ENCODE measurements at places on chromosomes 7 and 10.

- peak; percentile 8 for DNase-seq
These were observed 1012.4 kb upstream of the C7orf33 start for GRCh38 chr7:147578196-147578595.

- DNase-seq: no peak
These were observed 55.6 kb downstream of the GRB10 start for GRCh38 chr7:50727072-50727471.

- no peak for DNase-seq
These were observed 116.9 kb upstream of the GDF10 start for GRCh38 chr10:47182934-47183703.

GRCh38 chr10:98425511-98426352, 10.8 kb upstream of the PYROXD2 start:
- DNase-seq: no peak

DNA sequence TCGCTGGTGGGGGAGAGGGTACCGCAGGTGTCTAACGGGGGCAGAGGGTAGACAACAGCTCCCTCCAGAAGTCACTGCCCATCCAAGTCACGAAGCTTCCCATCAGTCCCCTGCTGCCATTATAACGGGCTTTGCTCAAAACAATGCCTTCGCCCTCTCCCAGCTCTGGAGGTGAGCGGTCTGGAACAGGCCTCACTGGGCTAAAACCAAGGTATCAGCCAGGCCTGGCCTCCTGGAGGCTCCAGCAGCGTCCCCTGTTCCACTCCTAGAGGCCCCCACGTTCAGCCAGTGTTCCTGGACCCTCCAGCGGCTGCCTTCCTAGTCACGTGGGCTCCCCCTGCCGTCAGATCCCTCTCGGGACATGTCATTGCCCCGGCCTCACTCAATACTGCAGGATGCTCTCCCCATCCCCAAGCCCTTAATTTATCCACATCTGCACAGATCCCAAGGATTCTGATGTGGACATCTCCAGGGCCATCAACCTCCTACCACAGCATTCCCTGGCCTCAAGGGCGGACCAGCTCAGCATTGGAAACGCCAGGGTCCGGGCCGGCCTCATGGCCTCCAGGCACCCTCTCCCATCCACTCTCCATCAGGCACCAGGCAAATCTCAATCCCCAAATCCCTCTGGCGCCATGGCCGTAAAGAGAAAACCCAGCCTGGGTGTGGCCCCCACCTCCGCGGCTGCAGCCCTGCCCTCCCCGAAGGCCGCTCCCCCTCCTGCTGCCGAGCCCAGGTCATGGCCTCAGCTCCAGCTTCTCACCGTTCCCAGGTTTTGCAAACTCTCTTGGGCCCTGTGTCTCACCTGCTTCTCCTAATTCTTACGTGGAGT, 104.1 kb upstream of the FAM20C start:
- no peak for DNase-seq

DNA sequence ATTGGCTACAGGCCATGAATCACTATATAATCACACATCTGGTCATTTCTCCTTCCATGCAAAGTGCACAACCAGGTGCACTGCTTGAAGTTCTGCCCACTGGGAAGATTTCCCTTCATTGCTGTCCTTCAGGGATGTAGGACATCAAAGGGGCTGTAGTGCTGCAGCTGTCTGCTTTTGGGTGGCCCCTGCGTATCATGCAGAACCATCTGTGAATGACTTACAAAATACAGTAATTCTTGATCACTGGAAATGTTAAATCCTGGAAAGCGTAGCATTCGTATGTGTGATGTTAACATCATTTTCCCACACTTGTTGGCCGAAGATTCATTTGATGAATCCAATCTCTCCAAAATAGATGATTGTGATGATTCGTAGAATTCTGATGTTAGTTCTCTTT, 22.4 kb downstream of the AKR1C3 start:
- DNase-seq: no peak

DNA sequence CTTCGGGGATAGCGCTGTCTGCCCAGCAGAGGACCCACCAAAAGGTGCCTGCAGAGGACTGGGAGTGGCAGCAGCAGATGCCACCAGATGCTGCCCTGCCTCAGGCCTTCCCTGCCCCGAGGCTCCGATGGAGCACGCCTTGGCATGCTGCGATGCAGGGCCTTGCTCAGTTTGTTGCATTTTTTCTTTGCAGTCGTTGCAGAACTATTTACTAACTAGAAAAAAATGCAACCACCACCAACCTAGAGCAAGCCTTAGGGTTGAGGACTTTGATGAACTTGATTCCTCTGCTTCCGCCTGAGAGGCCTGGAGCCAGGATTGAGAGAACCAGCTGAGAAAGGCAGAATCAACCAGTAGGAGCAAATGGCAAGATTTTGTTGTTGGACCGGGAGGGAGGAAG, 585.6 kb upstream of the MKI67 start:
- DNase-seq: peak; percentile 12

DNA sequence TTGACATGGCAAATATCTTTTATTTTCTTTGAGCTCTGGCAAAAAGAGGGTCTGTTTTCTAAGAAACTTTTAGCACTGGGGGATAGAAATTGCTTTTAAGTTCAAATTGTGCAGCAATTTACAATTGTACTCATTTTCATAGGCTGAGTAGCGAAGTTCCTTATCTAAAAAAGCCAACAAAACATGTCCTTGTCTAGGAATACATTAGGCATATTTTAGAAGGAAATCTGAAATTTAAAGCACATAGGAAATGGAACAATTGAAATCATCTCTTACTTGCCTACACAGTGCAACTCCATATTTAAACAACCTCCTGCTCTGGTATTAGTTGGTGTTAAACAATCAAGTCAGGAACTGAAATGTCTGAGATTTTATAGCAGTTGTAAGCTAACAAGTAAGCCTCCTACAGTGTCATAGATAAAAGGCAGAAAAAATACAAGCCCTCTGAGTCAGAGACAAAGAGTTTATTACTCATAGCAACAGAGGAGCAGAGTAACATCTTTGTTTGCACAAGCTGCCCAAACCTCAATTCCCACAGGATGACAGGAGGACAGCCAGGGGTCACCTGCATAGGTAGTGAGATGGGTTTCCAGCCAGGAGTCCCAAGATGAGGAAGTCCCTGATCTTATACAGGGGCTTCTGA, 280.2 kb upstream of the HGF start:
- DNase-seq: peak; percentile 86

GRCh38 chr7:36606153-36606975, 117.9 kb downstream of the AOAH start:
- DNase-seq: no peak

DNA sequence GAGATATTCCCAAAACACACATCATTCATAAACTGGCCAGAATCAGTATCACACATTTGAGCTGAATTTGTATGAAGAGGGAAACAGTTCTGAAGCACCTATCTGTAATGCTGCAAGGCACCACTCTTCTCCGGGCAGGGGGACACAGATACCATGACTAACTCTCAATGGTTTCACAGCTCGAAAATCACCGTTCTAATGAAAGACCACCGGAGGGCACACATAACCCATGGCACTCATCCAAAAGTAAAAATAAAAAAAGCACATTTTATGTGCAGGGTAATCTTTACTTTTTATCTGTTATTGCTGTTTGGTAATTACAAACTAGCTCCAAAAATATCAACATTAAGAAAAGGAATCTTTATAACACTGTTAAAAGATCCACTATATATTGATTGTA, 137.5 kb downstream of the PARD3 start:
- no peak for DNase-seq

- no peak for DNase-seq
These were observed 31.4 kb downstream of the ZNF273 start for GRCh38 chr7:64934478-64934877.

- DNase-seq: no peak
These were observed 158.3 kb downstream of the ZNF438 start for GRCh38 chr10:30873411-30873810.

DNA sequence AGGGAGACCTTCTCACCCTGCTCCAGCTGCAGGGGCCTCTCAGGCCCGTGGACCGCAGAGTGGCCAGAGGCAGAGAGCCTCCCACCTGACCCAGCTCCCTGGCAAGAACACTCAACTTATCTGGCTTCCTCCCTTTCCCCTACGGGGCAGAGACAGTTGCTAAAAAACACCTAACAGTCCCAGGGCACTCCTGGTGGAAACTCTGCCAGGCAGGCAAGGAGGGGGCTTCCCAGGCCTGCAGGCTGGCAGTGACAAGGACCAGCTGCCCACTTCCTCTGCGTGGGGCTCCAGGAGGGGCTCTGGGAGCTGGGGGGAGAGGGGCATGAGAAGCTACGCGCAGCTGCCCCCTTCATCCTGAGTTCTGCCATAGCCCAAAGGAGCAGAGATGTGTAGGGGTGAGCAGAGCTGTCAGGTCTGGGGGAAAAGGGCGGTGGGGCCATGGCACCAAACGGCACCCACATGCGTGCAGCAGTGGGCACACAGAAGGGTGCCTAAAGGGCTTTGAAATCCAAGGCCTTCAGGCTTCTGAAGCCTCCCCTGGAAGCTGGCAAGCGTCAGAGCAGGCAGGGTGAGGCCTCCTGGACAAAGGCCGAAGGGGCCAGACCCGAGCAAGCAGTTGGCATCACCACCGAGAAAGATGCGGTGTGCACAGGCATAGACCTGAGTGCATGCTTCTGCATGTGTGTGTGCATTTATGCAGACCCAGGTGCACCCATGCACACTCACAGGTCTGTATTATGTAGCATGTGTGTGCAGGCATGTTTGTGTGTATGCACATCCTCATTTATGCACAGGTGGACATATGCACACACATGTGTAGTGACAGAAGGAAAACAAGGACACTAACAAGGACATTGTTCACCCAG, 14.4 kb downstream of the SPOCK2 start:
- no peak for DNase-seq

GRCh38 chr7:85525676-85526075, 338.8 kb upstream of the SEMA3D start:
- peak; percentile 50 for DNase-seq

- DNase-seq: no peak
These were observed 39.9 kb downstream of the CCDC3 start for GRCh38 chr10:12961416-12962205.

DNA sequence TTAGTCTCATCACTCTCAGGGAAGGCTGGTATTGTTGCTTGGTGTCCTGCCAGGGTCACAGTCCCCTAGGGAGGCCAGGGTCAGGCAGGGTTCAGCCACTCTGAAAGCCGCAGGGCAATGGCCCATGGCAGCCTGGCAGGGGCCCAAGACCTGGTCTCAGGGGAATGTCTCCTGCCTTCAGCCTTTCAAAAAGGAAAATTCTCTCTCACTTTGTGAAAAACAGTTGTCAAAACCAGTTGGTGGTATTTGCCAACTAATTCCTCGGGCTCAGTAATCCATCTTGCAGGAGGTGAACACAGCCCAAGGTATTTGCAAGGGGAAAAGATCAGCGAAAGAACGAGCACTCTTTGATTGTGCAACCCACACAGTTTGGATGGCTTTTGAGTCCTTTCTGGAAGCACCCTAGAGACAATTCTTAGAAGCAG, 101.5 kb downstream of the JCAD start:
- DNase-seq: peak; percentile 77

- peak; percentile 11 for DNase-seq
These were observed 299.9 kb upstream of the LRRN3 start for GRCh38 chr7:110790992-110791391.

DNA sequence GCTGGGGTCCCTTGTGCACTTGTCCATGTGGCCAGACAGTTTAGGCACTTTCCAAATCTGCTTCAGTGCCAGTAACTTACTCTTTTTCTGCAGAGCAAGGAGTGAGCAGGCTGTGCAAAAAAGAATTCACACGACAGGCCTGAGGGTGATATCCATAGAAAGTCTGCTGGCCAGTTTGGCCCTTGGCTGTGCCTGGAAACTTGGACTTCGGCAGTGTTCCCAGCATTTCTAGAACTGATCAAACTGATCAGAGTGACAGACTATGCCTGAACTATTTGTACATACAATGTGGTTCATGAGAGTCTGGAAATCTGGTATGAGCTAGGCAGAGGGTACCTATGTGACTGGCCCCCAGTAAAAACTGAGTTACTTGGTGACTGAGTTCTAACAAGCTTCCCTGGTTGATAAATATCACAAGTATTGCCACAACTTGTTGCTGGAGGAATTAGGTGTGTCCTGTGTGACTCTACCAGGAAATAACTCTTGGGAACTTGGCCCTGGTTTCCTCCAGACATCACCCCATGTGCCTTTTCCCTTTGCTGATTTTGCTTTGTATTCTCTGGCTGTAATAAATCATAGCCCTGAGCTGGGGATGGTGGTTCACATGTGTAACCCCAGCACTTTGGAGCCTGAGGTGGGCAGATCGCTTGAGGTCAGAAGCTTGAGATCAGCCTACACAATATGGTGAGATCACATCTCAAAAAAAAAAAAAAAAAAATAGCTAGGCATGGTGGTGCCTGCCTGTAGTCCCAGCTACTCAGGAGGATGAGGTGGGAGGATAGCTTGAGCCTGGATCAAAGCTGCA, 3.3 kb upstream of the DENND10 start:
- no peak for DNase-seq

DNA sequence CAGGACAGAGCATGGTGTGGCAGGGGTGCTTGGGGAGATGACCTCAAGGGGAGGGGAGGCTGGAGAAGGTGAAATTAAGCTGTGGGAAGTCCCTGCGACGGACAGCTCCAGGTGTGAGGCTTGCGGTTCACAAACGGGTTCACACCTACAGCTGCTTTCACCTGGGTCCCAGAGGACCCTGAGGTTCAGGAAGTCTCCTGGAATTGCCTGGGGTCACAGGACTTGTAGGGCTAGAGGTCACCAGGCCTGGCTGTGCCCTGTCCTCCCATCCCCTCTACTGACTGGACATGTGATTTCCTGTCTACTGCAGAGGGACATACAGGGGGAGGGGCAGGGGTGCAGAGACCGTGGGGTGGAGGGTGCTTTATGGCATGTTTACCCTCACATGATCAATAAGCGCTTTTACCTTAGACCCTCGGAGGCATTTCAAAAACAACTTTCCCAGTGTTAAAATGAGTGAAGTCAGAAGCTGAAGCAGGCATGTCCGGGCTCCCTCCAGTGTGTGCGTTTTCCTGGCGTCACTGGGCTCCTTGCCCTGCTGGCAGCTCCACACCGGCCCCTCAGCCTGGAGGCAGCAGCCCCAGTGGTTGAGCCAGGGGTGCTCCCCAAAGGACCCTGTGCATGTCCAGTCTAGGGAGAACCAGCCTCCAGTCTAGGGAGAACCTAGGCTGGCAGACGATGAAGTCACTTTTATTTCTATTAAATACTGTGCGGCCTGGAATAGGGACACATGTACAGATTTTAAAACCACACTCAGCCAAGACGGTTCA, 66.6 kb upstream of the IGFBP3 start:
- DNase-seq: no peak

DNA sequence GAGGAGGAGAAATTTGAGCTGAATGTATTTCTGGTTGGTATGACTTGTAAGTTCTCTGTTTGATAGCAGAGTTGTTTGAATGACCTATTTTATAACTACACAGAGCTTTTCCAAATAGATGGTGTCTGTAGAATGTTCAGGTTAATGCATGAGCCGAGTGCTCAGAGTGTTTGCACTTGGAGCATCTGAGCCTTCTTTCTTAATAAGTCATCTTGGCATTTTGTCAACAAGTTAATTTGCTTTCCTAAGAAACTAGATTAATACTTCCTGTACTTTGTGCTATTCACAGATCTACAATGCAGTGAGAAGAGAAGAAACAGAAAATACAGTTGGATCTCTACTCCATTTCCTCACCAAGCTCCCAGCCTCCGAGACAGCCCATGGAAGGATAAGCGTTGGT, 138.2 kb downstream of the PLCE1 start:
- DNase-seq: peak; percentile 60

GRCh38 chr10:93680412-93681047, 21.9 kb downstream of the FRA10AC1 start:
- DNase-seq: peak; percentile 34

- DNase-seq: no peak
These were observed 170.2 kb upstream of the PITRM1 start for GRCh38 chr10:3342771-3343170.

Data from fibroblast of upper back skin (primary cell).